ENCODE measurements at places on chromosomes 2 and 18.
A peak's percentile ranks its signal among the peaks of the same experiment; 100 is the strongest.

- peak; percentile 69 for DNase-seq
These were observed 186.5 kb upstream of the FANCL start for GRCh38 chr2:58427572-58428095.

DNA sequence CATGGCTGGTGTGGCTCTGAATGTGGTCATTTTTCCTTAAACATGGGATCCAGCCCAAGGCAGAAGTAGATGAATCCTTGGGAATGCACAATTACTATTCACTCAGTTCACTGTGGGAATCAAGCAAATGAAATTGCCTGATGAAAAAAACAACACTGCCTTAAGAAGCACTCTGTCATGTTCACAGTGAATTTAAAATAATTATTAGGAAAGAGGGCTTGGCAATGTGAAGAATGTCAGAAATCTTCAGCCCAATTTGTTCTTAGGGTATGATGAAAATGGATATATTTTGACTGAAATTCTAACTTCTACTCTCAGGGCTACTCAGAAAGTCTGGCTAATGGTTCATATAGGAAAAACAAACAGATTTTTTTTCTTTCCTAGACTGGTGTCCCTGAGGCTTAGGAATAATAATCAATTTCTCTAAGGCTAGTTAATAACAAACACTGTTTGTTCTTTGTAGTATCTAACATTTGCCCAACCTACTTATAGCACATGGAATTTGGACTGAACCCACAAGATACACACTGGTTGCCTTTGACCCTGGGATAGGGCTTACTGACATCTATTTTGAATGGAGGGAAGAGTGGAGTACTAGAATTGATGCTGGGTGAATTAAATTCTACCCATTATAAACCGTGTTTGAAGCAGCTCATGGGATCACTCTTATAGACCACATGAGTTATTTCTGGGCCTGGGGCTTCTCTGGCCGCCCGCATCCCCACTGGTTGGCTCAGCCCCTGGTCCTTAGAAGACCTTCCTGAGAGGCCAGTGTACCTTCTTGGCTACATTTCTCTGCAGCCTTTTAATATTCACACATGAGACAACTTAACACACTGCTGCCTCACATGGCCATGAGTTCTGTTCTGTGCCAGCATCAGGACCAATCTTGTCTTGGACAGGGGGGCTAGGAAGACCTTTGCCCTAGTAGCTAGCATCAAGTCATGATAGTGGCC, 8.3 kb upstream of the MRPL33 start:
- no peak for DNase-seq

DNA sequence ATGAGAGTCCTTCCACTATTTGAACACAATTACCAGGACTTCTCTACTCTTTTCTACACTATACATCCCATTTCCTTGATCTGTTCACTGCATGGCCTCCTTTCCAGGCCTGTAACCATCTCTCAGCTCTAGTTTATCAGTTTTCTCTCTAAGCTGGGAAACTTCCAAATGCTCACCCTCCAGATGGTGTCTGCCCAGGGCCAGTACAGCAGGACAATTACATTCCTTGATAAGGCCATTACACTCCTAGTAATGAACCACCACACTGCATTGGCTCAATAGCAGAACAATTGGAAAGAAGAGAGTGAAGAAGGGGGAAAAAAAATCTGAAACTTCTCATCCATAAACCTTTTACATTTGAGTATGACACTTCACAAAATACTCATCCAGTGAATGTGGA, 359.1 kb downstream of the ALK start:
- peak; percentile 27 for DNase-seq

DNA sequence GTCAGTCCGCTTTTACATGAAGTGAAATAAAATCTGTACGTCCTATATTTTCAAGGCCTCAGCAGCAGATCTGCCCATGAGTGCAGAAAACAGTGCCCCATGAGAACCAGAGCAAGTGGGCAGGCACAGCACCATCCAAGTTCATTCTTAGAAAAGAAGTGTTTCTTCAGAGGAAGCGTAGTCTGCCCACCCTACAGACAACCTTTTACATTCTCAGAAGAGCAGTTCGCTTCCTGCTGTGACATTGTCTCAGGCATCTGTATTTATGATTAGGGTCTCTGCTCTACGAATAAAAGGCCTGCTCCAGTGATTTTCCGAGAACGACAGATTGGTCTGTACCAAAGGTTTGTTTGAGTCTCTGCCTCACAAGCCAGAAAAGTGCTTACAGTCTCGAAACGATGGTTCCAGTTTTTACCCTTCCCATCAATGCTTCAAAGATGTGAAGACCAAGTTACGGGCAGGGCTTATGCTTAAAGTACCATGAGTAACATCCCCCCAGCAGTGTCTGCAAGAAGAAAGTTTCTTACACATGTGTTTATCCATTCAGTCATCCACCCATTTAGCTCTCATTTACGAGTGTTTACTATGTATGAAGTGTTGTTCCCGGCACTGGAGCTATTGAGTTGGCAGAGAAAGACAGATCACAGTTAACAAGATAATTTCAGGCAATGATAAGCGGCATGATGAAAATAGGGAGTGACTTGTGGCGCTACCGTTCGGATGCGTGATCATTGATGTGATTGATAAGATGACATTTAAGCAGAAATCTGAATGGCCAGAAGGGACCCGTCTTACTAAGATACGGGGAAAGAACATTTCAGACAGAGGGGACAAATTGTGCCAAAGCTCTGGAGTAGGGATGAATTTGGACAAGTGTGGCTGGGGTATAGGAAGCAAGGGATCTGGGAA, 31.4 kb upstream of the CTLA4 start:
- DNase-seq, result no peak

DNA sequence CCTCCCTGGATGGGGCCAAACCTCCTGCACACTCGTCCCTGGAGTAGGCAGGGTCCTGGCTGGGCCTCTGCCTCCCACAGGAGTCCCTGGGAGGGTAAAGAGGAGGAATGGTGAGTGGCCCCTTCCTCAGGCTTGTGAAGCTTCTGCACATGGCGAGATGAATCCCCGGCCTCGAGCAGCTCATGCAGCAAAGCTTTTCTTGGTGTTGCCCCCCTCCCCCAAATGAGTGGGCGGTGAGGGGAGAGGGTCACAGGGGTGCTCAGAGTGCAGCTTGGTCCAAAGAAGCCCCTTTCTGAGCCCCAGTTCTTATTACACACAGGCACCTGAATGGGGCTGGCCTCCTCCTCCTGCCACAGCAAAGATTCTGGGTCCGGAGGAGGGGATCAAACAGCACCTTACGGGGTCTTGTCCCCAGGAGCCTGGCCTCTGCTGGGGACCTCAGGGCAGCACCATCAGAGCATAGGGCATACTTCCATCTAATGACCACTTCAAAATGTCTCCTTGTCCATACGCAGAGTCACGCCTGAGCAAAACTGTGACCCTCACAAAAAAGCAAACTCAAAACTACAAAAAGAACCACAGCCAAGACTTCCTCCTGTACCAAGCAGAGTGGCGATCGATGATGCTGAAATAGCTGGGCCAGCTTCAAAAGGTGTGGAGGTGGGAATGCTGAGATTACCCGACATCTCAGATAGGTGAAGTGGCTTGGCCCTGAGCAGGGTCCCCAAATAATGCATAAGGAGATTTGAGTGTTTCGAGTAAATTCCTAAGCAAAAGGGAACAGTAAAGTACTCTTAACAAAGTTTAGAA, 148.4 kb upstream of the TWIST2 start:
- DNase-seq, result no peak

GRCh38 chr2:239507576-239508258, 106.9 kb upstream of the HDAC4 start:
- no peak for DNase-seq

Measured in tongue (tissue), 3 donors.